ENCODE measurements at places on chromosomes 11 and 22. TPM values are rescaled to one million over a fixed set of nuclear protein-coding genes. Genes with fewer than 3 reads are reported as not detected.

DNA sequence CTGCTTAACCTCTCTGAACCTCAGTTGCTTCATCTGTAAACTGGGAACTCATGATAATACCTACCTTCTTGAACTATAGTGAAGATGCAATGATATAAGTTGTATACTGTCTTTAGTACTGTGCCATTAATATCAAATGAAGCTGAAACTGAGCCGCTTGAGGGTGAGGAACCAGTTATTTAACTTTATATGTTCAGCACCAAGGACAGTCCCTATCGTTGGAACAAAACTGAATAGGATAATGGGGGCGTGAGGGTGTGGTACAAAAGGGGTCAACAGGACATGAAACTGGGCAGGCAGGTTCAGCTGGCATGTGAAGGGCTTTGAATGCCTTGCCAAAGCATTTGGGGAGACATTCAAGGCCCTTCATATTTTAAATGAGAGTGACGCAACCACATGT lies 112.6 kb downstream of the C11orf91 start:
- DNase-seq: no peak

DNA sequence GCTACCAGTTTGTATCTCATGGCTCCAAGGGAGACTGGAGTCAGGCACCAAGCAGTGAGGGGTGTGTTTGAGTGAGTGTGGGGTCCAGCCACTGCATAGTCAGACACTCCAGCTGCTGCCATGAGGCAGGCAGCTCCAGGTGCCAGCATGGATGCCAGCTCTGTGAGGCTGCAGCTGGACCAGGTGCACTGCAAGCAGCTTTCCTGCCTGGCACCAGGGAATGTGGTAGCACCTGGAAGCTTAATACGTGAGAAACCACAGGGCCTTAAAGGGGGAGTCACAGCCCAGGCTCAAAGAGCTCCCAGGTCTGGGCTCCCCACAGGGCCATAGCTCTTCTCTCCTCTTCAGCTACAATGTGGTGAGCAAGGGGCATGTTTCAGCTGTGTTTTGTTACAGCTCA lies 817.8 kb upstream of the LUZP2 start:
- no peak for DNase-seq

DNA sequence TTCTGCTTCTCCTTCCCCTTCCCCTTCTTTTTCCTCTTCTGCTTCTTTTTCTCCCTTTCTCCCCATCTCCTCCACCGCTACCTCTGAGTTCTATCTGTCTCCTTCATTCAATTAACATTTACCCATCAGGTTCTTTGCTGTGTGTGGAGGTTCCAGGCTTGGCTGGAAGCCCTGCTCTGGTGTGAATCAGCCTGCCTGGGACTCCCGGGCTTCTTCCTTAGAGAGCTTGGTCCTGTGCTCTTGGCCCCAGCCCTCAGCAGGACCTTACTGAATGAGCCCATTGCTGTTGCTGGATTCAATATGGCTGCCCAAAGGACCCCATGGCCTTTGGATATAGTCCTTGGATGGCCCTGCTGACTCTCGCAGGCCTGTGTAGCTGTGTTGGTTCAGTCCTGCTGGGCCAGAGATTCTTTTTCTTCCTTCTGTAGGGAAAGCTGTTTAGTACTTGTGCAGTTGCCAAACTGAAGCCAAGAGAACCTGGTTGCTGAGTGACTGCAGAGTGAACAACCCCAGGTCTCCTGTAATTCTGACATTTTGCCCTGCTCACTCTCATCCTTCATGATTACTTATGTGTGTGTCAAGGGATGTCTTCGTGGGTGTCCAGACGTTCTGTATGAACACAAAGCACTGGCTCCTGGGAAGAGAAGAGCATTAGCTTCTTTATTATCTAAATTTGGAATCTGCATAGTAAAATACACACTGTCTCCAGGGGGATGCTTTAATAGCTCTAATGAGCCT lies 81.0 kb upstream of the ZBED5 start:
- DNase-seq: no peak

GRCh38 chr11:70848243-70848750 lies 404.1 kb downstream of the SHANK2 start:
- no peak for DNase-seq

SLC1A2 gene
- 0.02 TPM for total RNA-seq

DNA sequence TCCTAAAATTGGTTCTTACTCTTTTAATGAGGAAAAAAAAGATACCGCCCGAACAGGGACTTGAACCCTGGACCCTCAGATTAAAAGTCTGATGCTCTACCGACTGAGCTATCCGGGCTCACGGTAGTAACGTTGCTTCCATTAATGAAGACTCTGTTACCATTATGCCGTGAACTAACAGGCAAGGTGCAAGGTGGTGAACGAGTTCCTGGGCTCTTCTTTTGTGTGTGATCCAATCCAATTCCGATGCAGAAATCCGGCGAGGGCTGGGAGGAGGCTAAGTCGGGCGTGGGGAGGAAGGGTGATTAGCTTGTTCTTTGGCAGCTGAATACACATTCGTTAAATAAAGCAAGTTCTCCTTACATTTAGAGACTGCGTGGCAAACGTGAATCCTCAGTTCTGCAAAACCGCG lies 49.0 kb downstream of the OR4D9 start:
- peak; percentile 91 for DNase-seq

DNA sequence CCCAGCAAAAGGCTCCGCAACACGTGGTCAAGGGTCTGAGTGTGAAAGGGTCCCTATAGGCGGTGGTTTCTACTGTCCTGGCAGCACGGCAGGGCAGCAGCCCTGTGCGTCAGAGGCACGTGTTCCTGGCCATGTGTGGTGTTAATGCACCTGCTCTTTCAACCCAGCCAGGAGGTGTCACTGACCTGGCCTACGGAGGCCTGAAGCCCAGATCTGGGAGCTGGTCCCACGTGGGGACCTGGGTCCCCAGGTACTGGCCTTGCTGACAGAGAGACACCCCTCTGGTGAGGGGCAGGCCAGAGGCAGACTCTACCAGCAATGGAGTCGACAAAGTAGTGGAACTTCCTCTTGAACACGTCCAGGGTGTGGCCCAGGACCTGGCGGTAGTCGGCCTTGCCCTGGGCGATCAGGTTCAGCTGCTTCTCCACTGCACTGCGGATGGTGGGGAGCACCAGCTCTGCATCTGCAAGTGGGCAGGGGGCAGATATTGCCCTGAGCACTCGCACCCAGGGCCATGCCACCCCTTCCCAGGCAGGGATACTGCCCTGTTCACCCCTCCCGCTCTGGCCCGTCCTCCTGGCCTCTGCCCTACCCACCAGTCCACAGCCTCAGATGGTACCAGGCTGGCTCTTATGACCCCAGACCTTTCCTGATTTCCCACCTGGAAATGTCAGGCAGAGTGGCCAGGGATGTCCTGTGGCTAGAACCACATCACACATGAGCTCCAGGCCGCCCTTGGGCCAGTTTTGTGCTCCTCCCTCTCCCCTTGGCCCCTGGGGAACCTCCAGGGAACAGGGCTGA lies 6.8 kb upstream of the PPM1F start:
- DNase-seq: no peak

OR8I2 gene
- not detected for total RNA-seq

SLC22A25 gene
- not detected for total RNA-seq

DNA sequence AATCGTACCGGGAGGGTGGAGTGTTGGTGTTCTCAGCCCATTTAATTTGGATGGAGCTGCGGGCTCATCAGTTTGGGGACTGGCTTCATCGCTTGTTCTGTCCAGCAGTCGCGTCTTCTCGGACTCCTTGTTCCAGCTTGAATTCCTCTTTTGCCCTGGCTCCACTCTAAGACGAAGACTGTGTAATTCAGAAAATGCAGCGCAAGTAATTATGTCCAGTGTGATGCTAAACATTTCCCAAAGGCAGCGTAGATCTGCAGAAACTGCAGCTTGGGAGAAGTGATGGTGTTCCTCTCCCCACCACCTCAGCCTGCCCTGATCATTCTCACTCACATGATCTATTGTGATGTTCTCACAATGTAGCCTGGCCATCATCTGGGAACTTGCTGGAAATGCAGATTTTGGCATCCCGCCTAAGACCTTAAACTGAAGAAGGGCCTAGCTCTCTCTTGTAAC lies 666 bp downstream of the SLC25A18 start:
- DNase-seq: no peak

DNA sequence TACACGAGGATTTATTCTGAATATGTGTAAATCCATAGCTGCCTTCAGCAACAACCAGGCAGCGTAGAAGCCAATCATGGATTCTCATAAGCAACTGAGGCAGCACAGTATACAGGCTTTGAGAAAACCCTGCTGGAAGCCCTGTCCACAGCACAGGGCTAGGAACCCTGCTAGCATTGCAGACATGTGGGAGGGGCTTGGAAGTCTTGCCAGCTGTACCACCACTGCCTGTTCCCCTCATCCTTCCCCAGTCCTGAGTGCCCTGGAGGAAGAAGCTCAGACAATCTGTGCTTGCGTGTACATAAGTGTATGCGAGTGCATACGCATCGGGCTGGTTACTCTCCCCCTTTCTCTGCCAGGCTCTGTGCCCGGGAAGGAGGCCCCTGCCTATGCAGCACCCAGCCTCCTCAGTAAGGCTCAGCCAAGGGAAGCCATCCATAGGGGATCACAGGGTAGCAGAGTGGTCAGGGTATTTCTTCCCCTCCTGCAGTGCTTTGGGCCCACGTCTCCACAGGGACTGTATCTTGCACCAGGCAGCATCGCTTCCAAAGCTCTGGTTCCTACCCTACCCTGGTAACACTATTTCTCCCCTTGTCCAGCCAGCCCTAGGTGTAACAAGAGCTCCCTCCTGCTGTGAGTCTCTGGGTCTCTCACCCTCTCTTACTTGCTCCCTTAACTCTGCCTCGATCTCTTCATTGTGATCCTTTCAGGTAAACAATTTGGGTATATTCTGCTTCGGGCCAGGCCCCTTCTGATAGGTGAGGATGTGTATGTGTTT lies 90.5 kb downstream of the GALNT18 start:
- no peak for DNase-seq

GRCh38 chr22:32615874-32616564 lies 141.4 kb downstream of the FBXO7 start:
- no peak for DNase-seq

DNA sequence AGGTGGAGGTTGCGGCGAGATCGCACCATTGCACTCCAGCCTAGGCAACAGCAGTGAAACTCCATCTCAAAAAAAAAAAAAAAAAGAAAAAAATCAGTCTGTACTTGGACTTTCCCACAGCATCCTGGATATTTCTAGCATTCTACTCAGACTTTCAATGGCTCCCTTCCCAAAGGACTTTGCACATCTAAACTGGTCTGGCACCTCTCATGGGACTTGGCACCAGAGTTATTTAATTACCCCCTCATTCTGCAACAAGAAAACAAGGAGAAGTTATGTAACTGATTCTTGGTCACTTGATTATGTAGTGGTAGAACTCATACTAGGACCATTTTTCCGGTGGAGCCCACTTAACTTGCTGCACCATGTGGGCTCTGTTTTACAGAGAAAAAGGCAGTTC lies 519.5 kb downstream of the OPCML start:
- DNase-seq: no peak

HEPN1 gene
- not detected for total RNA-seq

APOA1 gene
- 0.87 TPM for total RNA-seq

DNA sequence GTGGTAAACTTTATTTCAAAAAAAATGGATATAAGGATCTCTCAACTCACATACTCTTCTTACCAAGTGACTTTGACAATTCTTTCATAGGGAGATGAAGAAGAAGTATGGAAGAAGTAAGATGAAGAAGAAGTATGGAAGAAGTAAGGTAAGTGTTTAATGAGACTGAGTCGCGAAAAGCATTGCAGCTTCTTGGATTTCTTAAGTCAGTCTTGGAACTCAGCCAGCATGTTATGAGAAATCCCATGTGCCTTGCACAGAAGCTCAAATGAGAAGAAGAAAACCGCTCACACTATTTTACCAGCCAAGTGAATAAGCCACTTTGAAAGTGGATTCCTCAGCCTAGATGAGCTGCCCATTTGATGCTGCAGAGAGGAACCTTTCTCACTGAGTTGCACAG lies 332.0 kb upstream of the CCDC179 start:
- DNase-seq: no peak

RCOR2 gene
- not detected for total RNA-seq

KRTAP5-2 gene
- not detected for total RNA-seq

- DNase-seq: no peak
Measured at GRCh38 chr11:35478471-35479091, 46.8 kb downstream of the PAMR1 start.

DNA sequence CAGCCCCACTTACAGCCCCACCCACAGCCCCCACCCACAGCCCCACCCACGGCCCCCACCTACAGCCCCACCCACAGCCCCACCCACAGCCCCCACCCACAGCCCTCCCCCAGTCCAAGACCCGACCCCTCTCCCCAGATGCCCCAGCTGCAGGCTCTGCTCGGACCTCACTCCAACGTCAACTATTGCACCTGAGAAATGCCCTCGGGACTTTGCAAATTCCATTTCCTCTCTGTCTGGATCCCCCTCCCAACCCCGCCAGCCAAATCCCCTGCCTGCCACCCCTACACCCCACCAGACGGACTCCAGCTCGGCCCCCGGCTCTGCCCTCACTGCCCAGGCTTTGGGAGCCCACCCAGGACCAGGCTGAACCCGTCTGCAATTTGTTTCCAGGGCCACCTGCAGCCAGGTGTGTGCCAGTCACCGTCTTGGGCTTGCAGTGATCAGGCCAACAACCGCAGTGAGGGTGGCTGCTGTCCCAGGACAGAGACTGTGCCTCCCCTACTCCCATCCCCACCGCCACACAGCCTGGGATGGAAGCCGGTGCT lies 662.8 kb downstream of the BRD1 start:
- DNase-seq: no peak

- DNase-seq: no peak
Measured at GRCh38 chr22:24303007-24303406, 32.4 kb downstream of the SPECC1L start.

GRCh38 chr11:63821411-63821810 lies 8.2 kb downstream of the SPINDOC start:
- DNase-seq: no peak

GRCh38 chr22:41347066-41347859 lies 34.5 kb upstream of the TEF start:
- no peak for DNase-seq

- DNase-seq: no peak
Measured at GRCh38 chr22:29717789-29718188, 2.0 kb upstream of the CABP7 start.

DNA sequence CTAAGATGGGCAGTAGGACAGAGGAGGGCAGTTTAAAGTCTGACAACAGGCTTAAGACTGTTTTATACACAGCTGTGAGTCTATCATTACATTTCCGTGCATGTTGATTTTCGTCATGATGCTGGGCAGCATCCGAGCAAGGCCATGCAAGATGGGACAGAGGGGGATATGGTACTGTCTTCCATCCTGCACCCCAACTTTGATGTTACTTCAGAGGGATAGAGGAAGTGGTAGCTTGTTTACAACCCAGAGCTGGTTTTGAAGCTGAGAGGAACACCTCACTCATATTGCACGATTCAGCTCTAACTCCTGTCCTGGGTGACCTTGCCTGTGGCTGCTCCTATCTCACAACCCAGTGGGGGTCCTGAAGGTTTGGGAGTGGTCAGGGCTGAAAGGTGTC lies 3.0 kb upstream of the SORL1 start:
- peak; percentile 64 for DNase-seq

- DNase-seq: no peak
Measured at GRCh38 chr11:130192845-130193267, 33.3 kb downstream of the ST14 start.

DNA sequence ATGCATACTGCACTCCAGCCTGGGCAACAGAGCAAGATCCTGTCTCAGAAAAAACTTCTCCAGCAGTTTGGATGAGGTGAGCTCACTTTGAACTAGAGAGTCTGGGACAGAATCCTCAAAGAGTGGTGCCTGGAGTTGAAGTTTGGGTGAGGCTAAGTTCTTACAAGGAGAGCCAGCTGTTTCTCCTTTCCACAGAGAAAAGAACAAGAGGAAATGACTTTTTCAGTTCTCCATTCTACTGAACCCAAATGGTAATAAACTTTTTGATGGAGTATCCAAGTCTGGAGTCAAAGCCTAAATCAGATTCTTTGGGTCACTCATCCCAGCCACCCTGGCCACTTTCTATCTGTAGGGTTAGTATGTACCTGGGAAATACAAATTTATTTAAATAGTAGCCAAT lies 102.7 kb downstream of the TRAF6 start:
- no peak for DNase-seq
